ENCODE measurements at places on chromosomes 3 and 15.

GRCh38 chr15:44101286-44101685 lies 93.8 kb downstream of the FRMD5 start:
- no peak for DNase-seq

GRCh38 chr3:179181021-179181472 lies 32.9 kb downstream of the PIK3CA start:
- DNase-seq: no peak

DNA sequence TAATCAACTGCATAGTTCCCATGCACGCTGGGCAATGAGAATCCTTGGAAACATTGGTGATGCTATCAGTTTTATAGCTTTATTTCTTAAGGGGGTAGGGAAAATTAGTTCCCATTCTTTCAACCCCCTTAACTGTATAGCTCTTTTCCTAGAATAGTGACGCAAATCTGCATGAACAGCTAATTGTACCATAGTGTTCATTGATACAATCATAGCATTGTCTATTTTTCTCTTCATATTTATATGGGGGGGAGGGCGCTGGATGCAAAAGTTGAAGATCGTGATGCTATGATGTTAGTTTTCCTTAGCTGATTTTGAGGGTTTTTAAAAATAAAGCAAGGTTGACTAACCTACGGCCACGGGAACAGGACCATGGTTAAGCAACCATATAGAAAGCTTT lies 32.4 kb upstream of the SAMMSON start:
- no peak for DNase-seq

DNA sequence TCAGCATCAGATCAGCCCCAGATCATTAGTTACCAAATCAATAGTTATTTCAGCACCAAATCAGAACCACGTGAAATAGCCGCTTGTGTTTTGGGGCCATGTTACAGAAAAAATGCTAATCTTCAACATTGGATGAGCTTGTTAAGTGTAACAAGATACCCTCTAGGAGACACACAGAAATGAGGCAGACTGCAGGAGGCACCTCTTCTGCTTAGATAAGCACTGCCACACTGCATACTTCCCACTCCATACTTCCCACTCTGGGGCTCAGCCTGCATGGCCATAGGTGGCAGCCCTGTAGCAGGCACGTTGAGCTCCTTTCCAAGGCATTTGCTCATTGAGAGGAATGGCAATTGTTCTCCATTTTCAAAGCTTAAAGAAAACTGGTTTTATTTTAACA lies 73.3 kb downstream of the CHCHD6 start:
- no peak for DNase-seq

GRCh38 chr15:77507143-77507897 lies 86.6 kb downstream of the HMG20A start:
- DNase-seq: no peak
